ENCODE measurements at places on chromosomes 12 and 14. TPM values are rescaled to one million over a fixed set of nuclear protein-coding genes. Genes with fewer than 3 reads are reported as not detected.

- no peak for DNase-seq
These were observed 74.9 kb downstream of the PCNX1 start for GRCh38 chr14:70982200-70982599.

DNA sequence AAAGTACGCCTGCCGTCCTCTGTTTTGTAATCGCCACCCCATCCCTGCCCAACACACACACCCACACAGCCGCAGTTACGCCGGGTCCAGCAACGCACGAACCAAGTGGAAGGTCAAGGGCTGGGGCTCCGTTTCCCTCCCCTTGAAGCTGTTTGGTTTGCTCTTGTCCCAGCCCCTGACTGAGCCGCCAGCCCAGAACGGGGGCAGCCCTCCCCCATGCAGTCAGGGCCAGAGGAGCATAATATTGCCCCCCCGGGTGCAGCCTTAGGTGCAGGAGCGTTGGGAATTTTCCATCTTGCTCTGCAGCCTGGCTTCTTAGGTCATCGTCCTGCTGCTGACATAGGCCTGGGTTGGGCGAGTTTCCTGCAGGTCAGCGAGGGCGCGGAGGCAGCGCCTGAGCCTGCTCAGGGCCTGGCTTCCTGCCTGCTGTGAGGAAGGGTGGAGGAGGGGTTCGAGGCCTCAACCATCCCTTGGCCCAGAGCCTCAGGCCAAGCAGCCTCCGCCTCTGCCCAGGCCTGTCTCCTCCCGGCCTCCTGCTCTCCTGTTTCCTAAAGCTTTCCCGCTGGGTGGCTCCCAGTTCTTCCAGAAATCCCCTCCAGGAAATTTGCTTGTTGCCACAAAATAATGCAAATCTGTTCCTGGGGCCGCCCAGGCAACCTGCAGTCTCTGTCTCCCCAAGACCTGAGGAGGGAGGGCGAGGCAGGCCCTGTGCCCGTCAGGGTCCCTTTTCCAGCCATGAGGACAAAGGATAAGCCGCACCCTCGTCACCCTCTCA lies 44.5 kb downstream of the PSMA6 start:
- DNase-seq: peak; percentile 85

DNA sequence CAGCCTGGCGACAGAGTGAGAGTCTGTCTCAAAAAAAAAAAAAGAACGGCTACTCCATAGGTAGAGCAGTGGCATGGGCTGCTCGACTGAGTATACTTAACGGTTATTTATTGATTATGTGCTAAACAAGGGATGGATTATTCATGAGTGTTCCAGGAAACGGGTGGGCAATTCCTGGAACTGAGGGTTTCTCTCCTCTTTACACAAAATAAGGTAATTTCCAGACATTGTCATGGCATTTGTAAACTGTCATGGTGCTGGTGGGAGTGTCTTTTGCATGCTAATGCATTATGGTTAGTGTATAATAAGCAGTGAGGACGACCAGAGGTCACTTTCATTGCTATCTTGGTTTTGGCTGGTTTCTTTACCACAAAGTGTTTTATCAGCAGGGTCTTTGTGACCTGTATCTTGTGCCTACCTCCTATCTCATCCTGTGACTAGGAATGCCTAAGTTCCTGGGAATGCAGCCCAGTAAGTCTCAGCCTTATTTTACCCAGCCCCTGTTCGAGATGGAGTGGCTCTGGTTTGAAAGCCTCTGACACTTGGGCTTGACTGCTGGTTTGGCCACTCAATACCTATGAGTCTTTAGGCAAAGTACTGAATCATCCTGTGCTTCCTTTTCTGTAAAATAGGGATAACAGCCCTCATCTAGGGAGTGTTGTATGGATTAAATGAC lies 3.2 kb downstream of the DGLUCY start:
- DNase-seq: no peak

RBP5 gene
- 0.46 TPM for total RNA-seq

- DNase-seq: peak; percentile 27
These were observed 131.3 kb downstream of the ITPR2 start for GRCh38 chr12:26701604-26702215.

RASSF9 gene
- 0.34 TPM for total RNA-seq

RAD51AP1 gene
- 106 TPM for total RNA-seq

DNA sequence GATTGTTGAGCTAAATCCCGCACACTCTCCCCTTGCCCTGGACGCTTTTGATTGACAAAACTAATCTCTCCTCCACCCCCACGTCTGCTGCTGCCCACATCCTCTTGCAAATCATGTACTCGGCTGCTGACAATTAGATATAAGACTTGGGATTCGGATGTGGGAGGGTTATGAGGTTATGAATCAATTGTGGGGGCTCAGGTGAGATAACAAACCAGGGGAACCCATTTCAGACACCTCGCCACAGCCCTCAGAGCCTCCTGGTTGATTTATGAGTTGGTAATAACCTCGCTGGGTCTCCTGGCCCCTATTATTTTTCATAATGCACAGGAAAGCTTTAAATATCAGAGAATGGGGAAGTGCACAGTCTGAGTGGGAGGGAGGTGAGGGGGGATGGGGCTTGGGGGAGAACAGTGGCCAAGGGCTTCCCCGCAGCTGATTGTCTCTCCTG lies 449.9 kb downstream of the DPF3 start:
- peak; percentile 54 for DNase-seq

HOXC11 gene
- total RNA-seq: 2.6 TPM

GRCh38 chr12:89831310-89832095 lies 122.9 kb upstream of the ATP2B1 start:
- no peak for DNase-seq

GRCh38 chr14:32028599-32028998 lies 48.5 kb upstream of the ARHGAP5 start:
- DNase-seq: peak; percentile 62

GNB3 gene
- 0.71 TPM for total RNA-seq

PGF gene
- total RNA-seq: 8.0 TPM

PARP11 gene
- total RNA-seq: 5.4 TPM

GRCh38 chr14:29799464-29800095 lies 128.1 kb downstream of the PRKD1 start:
- no peak for DNase-seq

KRT77 gene
- total RNA-seq: not detected

DNA sequence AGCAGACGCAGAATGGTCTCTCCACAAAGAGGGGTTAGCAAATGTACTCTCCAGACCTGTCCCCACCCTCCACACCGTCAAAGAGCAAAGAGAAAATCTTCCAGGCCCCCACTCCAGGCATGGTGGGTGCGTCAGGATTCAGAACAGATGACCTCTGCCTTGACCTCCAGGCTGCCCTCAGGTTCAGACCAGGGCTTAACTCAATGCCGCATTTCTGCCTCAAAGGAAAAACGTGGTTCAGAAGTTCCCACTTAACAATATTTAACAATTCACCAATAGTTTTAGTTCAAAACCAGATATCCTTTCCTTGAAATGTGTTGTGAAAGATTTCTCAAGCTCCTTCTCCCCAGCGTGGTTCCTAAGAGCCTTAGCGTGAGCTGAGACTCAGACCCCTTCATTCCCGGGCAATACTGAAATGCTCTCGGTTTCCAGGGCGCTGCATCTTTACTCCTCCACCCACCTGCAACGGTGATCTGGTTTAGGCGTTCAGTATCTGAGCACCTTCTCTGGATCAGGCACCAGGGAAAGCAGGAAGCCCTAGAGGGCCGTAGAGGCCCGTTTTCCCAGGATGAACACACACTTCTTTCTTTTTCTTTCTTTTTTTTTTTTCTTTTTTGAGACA lies 22.9 kb downstream of the HSP90AA1 start:
- no peak for DNase-seq

DNA sequence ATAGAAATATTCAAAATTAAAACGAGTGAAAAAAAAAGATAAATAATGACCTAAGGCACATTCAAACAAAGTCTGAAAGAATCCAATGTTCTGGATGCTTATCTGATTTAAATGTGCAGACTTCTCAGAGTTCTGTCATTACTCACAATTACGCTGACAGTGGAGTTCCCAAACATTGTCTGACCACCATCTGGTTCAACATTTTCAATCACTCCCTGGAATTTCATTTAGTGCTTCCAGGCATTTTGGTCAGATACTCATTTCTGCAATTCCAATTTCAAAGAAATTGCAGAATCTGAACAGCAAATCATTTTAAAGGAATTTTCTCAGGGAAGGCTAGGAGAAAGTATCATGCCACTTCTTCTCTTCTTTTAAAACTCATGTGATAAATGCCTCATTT lies 398.2 kb upstream of the PDE3A start:
- peak; percentile 26 for DNase-seq

GRCh38 chr12:9404469-9405260 lies 196.5 kb upstream of the PZP start:
- DNase-seq: no peak

GRCh38 chr12:85058339-85058738 lies 22.2 kb downstream of the LRRIQ1 start:
- no peak for DNase-seq

FOXM1 gene
- total RNA-seq: 38.8 TPM

- DNase-seq: no peak
These were observed 6.7 kb upstream of the DNAAF2 start for GRCh38 chr14:49641697-49642129.

DNA sequence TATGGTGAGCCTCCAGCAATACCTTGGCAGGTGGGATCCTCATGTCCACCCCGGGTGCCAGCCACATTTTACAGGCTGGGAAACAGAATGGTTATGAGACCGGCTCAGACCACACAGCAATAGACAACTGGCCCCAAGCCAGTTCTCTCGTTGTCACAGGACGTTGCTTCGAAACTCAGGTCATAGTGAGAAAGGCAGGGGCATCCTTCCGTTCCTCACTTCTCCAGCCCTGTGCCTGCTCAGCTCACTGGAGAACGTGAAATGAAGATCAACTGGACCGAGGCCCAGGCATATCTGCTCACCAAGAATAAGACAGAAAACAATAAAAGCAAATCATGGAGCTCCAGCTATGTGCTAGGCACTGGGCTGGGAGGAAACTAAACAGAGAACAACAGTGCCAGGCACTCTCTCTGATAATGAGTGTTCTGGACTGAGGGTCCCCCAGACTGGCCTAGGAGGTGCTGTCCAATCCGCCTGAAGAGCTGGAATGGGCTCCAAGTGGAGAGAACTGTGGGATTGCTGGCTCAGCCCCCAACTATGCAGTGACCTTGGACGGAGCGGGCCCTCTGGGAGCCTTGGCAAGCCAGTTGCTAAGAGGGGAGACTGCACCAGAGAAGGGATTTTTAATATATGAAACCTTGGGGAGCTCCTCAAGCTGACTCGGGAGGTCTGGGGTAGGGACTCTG lies 18.8 kb upstream of the FAIM2 start:
- DNase-seq: no peak

GRCh38 chr12:116055895-116056607 lies 221.4 kb downstream of the MED13L start:
- DNase-seq: no peak

GRCh38 chr14:90303473-90303872 lies 28.3 kb downstream of the NRDE2 start:
- DNase-seq: no peak

- DNase-seq: no peak
These were observed 32.7 kb downstream of the RBM25 start for GRCh38 chr14:73091044-73091443.

GRCh38 chr12:94140556-94140955 lies 7.8 kb upstream of the PLXNC1 start:
- peak; percentile 54 for DNase-seq

GRCh38 chr12:3990501-3991280 lies 117.5 kb upstream of the PARP11 start:
- no peak for DNase-seq

DNA sequence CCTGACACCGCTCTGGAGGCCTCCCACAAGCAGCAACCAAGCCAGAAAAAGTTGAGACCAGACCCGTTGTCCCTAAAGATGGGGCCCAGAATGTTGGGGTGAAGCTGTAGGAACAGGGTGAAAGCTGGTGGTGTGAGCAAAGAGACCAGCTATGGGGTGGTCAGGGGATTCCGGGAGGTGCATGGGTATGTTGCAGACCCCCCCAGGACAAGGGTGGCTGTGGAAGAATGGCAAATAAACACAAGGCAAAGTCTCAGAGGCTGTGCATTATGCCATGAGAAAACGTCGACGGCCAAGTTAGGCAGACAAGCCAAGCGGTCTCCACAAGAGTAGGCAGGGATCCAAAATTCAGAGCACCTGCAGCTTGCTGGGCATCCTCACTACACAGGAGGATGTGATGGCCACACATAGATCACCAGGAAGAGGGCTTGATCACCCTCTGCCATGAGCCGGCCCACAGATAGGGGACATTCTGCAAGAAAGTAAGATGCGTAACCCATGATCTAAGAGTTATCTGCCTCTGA lies 58.8 kb upstream of the KCNA1 start:
- DNase-seq: no peak

DNA sequence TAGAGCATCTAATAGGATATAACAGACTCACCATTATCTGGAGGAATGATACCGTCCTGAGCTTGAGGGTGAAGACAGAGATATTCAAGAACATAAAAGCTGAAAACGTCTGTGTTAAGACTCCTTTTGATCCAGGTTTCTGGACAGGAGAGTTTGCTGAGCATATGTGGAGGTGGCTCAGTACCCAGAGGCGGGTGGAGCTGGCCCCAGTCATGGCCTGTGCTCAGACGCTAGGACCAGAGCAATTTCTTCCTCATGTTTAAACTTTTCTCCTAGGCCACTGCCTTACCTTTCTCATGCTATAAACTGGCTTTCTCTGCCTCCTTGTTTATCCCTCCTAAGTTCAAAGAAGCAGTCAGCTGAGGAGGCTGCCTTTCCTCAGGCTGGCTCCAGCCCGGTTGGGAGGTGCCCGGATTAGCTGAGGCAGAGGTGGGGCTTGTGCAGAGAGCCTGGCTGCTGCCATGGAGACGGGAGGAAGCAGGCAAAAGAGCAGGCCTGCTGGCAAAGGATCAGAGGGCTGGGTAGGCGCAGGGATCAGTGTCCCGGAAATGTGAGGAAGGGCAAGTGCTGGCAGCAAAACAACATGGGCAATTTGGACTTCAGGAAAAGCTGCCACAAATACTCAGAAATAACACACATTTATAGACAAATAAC lies 13.7 kb downstream of the COA8 start:
- DNase-seq: peak; percentile 95

SYCP3 gene
- not detected for total RNA-seq

DNA sequence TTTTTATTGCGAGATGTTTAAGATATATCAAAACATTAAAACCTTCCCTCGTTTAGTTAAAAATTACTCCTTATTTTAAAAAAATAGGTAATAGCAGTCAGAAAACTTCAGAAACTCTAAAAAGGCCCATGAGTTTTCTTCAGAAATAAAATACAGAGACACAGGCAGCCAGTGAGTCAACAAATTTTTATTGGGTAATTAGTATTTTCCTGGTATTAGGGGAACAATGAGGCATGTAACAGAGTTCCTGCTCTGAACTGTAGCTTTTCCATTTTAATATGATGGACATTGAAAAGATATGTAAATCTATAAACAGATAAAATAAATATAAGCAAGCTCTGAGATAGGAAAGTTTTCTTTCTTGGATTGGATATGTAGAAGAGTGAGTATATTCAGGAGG lies 399 bp upstream of the ZNF705A start:
- DNase-seq: no peak

RBM23 gene
- total RNA-seq: 105 TPM

GRCh38 chr14:102503641-102504327 lies 5.8 kb downstream of the ANKRD9 start:
- DNase-seq: no peak

- peak; percentile 60 for DNase-seq
These were observed 6.2 kb upstream of the PLEKHH1 start for GRCh38 chr14:67526676-67527459.

FOXN4 gene
- 0.12 TPM for total RNA-seq

- no peak for DNase-seq
These were observed 15.8 kb upstream of the CFAP54 start for GRCh38 chr12:96473394-96474093.
